ENCODE measurements at places on chromosomes 2 and 18.

DNA sequence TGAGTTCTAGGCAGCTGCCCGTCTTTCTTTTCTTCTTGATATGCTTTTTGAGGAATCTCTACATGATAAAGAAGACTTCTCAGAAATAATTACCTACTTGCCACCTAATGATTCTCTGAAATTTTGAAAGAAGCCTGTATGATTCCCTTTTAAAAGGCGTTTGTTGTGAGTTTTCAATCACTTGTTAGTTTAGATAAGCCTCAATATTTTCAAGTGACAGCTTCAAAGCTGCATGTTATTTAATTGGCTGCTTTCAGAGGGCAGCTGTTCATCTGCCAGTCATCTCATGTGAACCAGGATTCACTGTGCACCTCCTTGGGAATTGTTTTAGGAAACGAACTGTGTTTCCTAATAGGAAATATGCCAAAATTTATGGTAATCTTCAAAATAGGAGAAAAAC is 938.1 kb downstream of the CPS1 start:
- DNase-seq: no peak

DNA sequence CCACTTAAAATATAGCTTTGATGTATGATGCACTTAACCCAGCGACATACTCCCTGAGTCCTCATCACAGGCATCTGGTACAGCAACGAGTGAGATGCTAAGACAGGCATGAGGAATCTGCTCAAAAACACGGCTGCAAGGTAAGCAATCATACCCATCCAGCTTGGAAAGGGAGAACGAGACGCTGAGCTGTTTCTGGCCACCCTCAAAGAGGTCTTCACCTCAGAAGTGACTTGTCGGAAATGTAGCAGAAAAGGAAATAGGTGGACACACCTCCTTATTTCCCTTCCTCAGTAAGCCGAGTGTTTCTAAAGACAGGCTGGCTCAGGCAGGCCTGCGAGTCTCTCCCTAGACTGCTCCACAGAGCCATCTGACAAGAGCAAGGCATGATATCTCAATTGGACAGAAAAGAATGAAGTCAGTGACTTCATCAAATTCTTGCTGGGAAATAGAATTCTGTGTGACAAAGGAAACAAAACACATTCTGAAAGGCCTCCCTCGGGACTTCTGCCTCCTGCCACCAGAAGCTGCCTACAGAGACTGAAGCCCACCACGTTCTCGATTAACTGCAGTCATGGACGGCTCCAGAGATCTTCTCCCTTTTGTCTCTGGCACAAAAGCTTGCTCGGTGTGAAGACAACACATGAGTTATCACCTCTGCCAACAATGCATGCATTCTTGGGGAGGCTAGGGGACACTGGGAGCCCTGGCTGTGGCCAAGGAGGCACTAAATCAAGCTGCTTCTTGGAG is 84.3 kb downstream of the UXS1 start:
- DNase-seq: no peak

- no peak for DNase-seq
Observed at GRCh38 chr2:72924353-72925240, 7.3 kb downstream of the EMX1 start.

DNA sequence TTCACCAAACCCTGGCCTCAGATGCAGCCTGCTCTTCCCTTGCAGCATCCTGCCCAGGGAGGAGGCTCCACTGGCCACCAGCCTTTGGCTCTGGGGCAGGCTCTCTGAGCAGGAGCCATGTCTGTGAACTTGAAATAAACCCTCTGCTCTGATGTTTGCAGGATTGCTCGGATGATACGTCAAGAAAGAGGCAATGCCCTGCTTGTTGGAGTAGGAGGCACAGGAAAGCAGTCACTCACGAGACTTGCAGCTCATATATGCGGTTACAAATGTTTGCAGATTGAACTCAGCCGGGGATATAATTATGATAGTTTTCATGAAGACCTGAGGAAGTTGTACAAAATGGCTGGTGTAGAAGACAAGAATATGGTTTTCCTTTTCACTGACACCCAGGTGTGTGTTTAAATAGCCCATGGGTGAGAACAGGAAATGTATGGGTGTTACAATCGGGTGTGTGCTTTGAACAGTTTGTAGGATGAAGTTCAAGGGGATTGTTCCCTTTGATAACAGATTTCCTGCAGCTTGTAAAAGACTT is 177.9 kb downstream of the DNAH6 start:
- DNase-seq: no peak

DNA sequence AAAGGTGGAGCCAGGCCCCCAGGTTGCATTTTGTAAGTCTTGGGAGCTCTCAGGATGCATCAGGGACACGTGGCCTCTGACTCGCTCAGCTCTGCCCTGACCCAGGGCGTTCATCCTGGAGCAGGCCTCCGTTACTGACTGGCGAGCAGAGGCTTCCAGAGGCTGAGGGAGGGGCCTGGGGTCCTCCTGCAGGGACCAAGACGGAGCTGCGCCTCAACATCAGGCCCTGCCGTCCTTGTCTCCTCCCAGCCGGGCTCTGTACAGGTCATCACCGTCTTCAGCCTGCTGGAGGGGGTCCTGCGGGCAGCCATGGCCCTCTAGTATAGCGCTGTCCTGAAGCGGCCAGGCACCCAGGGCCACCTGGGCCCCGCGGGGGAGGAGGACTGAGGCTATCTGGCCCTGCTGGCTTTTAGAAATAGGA is 10.2 kb upstream of the ALPP start:
- DNase-seq: no peak

DNA sequence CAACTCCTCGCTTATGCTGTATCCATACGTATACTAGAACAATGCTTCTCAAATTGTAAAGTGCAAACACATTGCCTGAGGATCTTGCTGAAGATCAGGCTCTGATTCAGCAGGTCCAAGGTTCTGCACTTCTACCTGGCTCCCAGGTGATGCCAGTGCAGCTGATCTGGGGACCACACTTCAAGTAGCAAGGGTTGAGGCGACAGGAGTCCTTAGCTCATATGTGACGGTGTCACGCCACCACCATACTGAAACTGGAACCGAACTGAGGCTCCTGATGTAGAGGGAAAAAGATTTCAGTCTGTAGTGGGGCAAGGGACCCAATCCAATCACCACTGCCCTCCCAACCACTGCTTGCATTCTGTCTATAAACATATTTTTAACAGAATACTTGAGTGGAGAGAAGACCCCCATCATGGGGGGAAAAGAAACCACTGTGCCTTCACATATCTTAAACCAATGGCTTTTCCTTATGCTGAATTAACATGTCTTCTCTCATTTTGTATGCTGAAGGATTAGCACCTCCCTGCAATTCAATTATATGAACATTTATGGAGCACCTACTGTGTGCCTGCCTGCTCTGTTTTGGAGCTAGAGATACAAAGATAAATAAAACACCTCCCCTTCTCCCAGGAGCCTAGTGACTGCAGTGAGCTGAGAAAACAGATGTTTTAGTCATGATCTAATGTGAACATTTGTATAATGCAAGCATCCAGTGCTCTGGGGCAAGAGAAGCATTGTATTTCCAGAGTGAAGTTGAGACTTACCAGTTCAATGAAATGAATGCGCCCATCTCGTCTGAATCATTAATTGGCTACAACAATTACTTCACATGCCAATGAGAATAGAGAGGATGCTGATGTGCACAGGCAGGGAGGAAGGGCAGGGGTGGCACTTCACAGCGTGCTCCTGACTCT is 6.6 kb upstream of the ASAP2 start:
- no peak for DNase-seq

GRCh38 chr2:230220347-230220969 is 674 bp upstream of the SP110 start:
- no peak for DNase-seq

- no peak for DNase-seq
Observed at GRCh38 chr18:21538230-21538629, 62.3 kb downstream of the ESCO1 start.

GRCh38 chr2:67384123-67384822 is 12.9 kb upstream of the ETAA1 start:
- DNase-seq: no peak

GRCh38 chr18:45663403-45664045 is 48.2 kb downstream of the SLC14A2 start:
- no peak for DNase-seq

GRCh38 chr2:101831351-101831865 is 133.9 kb downstream of the MAP4K4 start:
- peak; percentile 56 for DNase-seq

DNA sequence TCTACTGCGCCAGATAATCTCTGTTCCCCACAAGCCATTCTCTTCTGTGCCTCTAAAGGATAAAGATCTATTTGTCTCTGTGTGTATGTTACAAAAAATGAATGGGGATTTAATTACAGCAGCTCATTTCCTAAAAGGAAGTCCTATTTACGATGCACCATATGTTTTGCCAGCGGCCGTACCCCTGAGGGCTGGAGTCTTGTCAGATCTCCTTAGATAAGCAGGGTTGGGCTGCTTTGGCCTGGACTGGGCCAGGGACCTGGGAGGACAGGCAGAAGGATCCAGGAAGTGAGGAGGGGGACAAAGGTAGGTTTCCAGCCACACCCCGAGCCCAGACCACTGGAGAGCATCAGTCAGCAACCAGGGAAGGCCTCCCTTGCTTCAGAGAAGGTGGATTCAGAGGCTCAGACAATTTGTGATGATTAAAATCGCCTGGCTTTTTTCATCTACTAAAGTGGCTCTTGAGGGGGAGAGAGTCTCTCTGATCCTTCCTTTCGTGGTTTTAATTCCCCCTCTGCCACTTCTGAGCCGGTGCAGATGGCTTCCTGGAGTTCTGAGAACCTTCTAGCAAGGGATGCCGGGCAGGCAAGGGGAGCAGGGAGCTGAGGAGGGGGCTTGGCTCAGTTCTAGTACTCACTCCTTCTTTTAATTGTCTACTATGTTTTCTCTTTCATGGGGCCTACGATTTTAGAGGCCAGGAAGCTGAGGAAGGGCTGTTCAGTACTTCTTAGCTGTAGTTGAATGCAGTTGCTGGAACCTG is 42.1 kb downstream of the MYCN start:
- DNase-seq: no peak

GRCh38 chr2:139778732-139779131 is 998.5 kb upstream of the NXPH2 start:
- DNase-seq: no peak

GRCh38 chr2:207770602-207771404 is 1.1 kb upstream of the FZD5 start:
- DNase-seq: peak; percentile 19

- no peak for DNase-seq
Observed at GRCh38 chr2:123723706-123724105, 301.4 kb upstream of the CNTNAP5 start.

- DNase-seq: no peak
Observed at GRCh38 chr2:120103723-120104467, 91.0 kb downstream of the EPB41L5 start.

DNA sequence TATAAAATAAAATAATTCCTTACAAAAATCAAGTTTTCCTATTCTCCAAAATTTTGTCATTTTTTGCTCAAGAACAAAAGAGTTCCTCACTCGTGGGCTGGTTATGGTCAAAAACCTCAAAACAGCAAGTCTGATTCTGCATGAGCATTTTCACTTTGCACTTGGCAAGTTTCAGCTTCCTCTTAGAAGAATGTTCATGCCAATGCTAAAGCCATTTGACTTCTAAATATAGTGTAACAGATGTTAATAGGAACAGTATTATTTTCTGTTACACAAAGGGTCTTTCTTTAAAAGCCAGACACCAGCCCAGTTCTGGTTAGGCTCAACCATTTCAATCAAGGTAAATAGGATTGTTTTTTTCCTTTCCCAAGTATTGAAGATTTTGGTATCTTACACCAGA is 261.3 kb upstream of the CCDC68 start:
- DNase-seq: no peak

DNA sequence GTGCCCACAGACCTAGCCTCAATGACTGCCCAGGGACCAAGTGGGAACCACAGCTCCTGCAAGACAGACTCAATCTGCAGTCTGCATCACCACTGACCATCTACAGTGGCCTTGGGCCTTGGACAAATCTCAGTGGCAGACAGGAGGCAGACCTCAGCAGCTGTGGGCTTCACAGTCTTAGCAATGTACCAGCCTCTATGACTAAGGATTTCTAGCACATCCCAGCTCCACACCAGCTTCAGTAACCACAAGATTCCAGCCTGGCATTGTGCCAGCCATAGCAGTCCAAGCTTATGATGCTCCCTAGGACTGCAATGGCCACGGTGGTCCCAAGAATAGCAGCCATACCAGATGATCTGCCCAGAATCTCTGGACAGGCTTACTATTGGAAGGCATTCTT is 19.6 kb upstream of the WDR75 start:
- no peak for DNase-seq

DNA sequence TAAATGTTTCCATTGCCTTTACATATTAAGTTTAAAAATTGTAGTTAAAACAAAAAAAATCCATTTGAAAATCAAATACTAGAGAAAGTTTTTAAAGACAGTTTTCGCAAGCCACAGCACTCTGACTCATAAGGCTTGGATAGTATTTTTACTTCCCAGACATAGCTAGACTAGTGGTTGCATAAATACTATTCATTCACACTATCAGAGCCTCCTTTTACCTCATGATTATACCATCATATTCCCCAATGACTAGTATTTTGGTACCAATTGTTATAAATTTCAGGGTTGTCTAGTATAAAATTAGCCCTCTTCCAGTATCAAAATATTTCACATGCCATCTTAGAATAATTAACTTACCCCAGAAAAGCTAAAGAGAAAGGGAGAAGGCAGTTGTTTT is 393.5 kb downstream of the ERBB4 start:
- no peak for DNase-seq

DNA sequence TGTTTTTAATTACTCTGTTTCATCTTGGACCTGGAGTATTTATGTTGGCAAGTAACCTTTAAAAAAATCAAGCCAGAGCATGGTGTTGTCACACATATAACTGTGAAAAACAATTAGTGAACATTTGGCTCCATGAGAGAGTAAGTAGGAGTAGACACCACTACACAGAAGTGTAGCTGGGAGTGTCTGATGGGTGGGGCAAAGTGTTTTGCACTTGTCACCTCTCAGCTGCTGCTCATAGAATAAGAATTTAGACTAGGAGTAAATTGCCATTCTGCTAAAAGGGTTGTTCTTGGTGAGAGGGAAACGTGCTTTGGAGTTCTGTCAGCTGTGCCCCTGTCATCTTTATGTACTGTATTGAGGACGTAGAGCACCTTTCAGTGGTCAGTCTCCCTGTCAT is 114.5 kb downstream of the TTC27 start:
- no peak for DNase-seq

GRCh38 chr2:37586663-37587317 is 84.7 kb downstream of the CDC42EP3 start:
- no peak for DNase-seq

GRCh38 chr18:59633317-59633716 is 63.9 kb downstream of the CCBE1 start:
- DNase-seq: no peak

- DNase-seq: no peak
Observed at GRCh38 chr2:60499651-60500265, 53.7 kb downstream of the BCL11A start.

- no peak for DNase-seq
Observed at GRCh38 chr2:55158111-55158814, 73.8 kb downstream of the CLHC1 start.

Measured in memory B cell (primary cell).